NCI-H1092 (cell line): ENCODE measurements at places on chromosomes 12 and 14.

GRCh38 chr12:100234591-100235304, 32.1 kb downstream of the DEPDC4 start:
- peak; percentile 4 for DNase-seq

GRCh38 chr12:95759718-95760117, 30.8 kb downstream of the NTN4 start:
- no peak for DNase-seq

- DNase-seq = no peak
These were observed 65.6 kb upstream of the PTGR2 start for GRCh38 chr14:73785834-73786635.

DNA sequence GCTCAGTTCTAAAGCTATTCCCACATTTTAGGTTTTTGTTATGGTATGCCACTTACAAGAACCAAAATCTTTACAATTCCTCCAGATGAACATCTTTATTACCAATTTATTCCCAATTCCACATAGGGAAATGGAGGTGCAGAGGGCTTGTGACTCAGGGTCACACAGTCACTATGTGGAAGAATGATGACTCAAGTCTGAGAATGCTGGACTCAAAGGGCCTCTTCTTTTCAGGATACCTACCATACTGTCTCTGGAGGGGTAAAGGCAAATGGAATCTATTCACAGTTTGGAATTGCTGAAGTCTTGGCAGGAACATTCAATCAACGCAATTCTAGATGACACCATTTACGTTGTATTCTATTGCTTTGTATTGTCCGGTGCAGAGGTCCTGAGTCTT, 48.2 kb upstream of the MANSC4 start:
- no peak for DNase-seq

DNA sequence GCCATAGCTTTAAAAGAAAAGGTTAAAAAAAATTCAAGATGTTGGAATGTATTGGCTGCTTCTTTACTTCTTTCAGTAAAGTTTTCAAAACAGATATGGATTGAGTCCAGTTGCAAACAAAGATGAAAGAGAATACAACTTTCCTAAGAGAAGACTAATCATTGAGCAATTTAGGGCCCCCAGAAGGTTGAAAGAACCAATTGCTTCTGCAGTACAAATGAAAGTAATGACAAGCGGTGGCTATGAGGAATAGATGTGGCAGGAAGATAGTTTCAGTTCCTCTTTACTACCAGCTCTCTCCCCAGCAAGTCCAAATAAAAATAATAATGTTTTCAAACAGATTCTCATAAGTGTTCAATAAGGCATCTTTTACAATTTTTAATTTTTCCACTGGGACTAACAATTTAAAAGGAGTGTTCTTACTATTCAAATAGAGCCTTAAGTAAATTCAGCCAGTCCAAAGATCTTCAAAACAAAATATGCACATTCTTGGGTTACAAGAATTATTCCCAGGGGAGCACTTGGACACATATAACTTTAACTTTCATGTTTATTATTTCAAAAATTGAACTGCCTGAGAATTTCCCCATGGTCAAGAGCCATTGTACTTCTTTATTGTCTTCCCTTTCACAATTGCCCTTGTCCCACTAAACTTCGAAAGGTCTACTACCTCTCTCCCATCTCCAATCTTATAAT, 62.3 kb upstream of the PPP1R12A start:
- DNase-seq = no peak

GRCh38 chr14:75441728-75442127, 13.9 kb downstream of the JDP2 start:
- DNase-seq = no peak

- DNase-seq = no peak
These were observed 28.0 kb downstream of the TXNRD1 start for GRCh38 chr12:104243551-104243950.

DNA sequence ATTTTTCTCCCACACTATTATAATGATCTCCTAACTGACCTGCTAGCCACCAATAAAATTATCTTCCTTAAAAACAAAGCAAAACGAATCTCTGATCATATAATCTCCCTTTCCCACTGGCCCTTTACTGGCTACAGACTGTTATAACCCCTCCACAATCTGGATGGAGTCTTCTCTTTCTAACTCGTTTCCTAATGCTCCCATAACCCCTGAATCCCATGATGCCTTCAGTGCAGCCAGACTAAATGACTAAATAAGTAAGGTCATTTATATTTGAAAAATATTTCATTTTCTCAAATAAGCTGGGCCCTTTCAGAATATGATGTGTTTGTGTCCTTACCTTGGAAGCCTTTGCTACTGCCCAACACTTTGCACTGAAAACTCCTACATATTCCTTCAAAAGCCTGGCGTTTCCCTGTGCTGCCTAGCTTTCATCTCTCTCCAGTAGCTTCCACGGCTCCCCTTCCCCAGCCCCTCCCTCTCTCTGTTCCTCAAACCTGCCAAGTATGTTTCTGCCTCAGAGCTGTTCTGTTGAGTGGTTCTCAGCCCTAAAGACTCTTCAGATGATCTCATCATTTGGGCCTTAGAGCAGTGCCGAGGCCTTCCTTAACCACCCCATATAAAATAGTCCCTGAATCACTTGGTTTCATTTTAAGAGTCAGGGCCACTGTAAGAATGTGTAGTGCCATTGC, 91.7 kb downstream of the MYRFL start:
- DNase-seq = no peak

DNA sequence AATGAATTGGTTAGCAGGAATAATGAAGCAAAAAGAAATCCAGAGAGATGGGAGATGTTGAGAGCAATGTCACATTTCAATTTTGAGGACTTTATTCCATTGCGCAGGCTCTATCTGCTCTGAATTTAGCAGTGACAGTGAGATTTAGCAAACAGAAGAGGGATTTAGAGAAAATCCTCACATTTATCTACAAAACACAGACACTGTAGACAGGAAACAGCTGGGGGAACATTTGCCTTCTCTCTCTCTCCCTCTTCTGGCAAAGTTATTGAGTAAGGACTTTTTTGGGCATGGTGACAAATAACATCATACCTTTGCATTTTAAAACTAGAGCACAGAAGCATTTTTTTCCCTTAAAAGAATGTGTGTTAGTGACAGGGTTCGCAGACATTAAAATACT, at the start of gene IGF1:
IGF1 (minus strand) TSS at position 158 of the 400 bp plus-strand sequence. CDS start 182 bp downstream, outside the sequence.
- DNase-seq = no peak
